ENCODE measurements at places on chromosomes 1 and 21.

- no peak for DNase-seq
Measured at GRCh38 chr1:224698015-224698451, 81.9 kb downstream of the CNIH3 start.

- no peak for DNase-seq
Measured at GRCh38 chr21:40555021-40555528, 291.9 kb downstream of the DSCAM start.

DNA sequence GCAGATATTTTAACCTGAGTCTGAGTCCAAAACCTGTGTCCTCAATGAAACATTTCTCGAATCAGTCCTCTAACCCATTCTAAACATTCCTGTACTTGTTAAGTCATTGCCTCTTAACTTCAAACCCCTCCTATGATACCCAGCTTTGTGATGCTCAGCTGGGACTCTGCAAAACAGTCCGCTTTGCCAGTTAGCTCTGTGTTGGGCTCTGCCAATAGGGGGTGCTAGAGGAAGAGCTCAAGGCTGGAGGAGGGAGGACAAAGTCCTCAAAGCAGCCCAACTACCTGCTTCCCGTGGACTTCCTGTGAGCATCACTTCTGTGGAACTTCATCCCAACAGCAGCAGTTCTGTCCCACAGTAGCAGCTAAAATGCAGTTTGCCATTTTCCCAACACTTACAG is 38.1 kb upstream of the SYT14 start:
- DNase-seq, result no peak

GRCh38 chr1:156385534-156386031 is 16.6 kb downstream of the RHBG start:
- peak; percentile 32 for DNase-seq

DNA sequence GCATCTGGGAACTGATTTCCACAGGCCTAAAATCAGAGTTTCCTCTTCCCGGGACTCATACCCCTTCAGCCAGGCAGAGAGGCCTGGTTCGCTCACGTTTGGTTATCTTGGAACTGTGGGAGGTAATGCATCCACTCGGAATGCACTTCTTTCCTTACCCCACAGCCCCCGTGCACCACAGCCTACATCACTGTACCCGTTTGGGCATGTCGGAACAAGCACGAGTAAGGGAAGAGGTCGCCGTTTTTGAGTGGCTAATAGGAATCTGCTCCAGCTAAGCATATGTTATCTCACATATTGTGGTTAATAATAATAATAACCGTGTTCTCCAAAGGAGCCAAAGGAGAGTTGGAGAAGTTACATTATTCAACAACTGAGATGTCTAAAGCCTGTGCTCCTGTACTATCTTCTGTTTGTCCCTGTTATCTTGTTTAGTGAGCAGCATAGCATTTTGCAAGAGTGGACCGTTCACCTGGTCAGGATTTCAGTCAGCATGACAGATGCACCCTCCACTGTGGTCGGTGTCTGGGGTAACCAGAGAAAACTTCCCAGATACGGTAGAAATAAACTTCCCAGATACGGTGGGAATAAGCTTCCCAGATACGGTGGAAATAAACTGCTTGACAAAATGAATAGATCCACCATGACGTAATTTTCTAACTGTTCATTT is 198.6 kb downstream of the SDCCAG8 start:
- no peak for DNase-seq

- no peak for DNase-seq
Measured at GRCh38 chr1:19395678-19396192, 83.6 kb downstream of the SLC66A1 start.
